AG10803 (cell line): ENCODE measurements at places on chromosomes 12 and 14.

- DNase-seq: peak; percentile 92
Observed at GRCh38 chr12:56221232-56221756, 428 bp downstream of the RNF41 start.

DNA sequence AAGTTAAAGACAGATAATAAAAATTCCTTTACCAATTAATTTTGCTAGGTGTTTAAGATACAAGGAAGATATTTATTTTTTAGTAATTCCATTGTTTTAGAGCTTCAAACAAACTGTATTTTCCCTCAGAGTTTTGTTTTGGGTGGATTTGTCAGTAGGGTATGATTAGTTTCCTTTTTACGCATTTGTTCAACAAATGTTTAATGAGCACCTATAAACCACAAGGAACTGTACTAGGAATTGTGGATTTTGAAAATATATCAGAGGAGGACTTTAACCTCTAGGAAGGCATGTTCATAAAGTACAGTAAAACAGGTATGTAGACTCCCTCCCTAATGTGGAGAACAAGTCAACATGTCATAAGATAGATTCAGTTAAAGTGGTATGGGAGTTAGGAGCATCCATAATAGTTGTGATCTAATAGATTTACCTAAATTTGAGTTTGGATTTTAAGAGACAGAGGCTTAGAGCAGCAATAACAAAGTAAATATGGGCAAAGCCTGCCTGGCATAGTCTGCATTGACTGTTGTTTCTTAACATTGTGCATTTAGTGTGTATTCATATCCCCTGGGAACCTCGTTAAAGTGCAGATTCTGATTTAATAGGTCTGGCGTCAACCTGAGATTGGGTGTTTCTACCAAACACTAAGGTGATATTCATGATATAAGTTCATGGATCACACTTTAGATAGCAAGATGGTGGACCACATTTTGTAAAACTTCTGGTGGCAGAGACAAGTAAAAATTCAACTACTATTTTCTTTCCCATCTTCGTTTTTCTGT, 232.0 kb downstream of the ERC1 start:
- DNase-seq: no peak

GRCh38 chr12:87439990-87440827, 589.0 kb downstream of the C12orf50 start:
- DNase-seq: peak; percentile 66

DNA sequence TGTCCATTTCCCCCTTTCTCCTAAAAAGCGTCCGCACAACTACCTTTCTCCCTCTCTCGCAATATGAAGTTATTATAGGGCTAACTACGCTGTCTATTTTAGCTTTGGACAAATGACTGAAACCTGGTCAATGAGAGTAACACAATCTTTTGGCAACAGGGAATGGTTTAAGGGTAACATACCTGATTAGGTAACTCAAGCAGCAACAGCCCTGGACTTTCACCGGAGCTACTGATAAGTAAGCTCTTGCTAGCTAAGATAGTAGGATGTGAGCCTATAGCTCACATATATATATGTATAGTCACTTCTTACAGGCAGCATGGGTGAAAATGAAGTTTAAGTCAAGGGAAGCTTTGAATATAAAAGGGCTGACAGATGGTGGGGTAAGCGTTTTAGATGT, 313.0 kb downstream of the CEP128 start:
- no peak for DNase-seq

DNA sequence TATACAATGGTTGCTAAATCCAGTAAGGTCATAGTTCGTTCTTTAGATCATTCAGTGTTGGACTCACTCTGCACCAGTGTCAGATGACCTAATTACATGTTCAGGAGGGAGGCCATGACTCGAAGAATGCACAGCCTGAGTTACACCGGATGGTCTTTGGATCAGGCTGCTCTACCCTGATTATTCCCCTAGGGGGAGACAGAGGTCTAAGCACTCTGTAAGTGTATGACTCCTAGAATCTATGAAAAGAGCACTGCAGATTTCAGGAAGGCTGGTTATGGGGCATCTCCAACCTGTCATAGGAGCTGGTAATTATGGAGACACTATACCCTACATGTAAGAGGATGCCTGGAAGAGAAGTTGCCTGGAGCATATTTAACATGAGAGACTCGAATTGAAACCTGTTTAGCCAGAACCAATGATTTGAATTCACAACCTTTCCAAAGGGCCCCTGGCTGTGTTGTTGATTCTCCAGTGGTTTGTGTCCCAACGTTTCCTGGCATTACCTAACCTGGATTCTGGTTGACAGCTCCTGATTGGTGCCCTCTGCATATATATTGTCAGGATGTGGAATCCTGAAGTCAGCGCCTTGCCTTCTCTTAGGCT, at the start of gene MUCL1:
Gene MUCL1 (plus strand): TSS at position 584 of the 606 bp plus-strand sequence. CDS start 67 bp downstream, outside the sequence.
- peak; percentile 59 for DNase-seq

DNA sequence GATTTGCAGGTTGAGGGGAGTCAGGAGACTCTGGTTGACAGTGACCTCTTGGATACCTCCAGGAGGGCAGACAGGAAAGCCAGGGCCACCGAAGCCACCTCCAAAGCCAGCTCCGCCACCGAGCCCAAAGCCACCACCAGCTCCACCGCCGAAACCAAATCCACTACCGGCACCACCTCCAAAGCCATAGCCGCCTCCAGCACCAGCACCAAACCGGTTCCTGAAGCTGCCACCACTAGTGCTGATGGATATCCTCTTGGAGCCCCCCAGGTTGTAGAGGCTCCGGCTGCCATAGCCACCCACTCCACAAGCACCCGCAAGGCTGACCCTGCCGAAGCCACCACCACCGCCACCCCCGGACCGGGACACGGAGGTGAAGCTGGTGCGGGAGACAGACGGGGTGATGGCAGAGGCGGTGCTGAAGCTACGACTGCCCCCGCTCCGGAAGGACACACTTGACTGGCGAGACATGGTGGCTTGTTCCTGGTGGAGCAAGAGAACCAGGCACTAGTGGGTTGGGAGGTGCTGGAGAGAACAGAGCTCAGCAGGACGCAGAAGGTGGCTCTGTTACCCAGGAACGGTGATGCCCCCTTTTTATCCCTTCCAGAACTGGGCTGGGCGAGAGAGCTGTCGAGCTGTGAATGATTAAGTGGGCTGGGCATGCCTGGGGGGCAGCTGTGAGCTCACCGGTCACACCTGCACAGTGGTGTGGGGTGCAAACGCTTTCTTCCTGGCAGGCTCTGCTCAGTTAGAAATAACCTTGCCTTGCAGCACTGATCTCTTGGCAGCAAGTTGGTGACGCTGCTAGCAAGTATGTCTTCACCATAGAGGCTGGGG, at the start of gene KRT5:
Gene KRT5 (minus strand): TSS at position 569 of the 837 bp plus-strand sequence. CDS start 98 bp downstream, at position 471.
- DNase-seq: no peak
